ENCODE measurements at places on chromosomes 3 and 15. TPM values are rescaled to one million over a fixed set of nuclear protein-coding genes. Genes with fewer than 3 reads are reported as not detected.

Gene CAMP
- total RNA-seq = not detected

Gene IGSF11
- total RNA-seq = 22.3 TPM

Gene SLC24A5
- not detected for total RNA-seq

Gene OXNAD1
- 7.9 TPM for total RNA-seq

Gene DISP2
- 1.9 TPM for total RNA-seq

Gene DLEC1
- 2.2 TPM for total RNA-seq

- DNase-seq = no peak
- H3K27me3 ChIP-seq = no peaks in the 10 kb centered on the region
- H3K4me3 ChIP-seq = no peak overlapping the region
- no peaks in the 10 kb centered on the region for H3K4me1 ChIP-seq
- H3K27ac ChIP-seq = no peak overlapping the region
Measured at GRCh38 chr3:163185721-163186350, 1689.2 kb downstream of the OTOL1 start.

DNA sequence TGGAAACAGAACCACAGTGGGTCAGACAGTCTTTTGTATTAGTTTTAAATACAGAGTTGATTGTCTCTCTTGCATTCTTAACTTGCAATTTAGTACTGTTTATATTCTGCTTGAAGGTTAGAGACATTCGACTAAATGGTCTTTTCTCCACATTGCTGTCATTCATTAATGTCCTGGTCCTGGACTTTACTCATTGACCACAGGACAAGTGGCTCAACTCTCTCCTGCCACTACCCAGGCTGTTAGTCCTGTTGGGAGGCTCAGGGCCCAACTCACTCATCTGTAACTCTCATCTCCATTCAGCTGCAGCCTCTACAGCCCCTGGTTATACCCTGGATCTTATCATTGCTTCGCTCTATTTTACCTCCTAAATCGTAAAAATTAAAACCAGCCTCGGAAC is 427.4 kb downstream of the LPP start:
- H3K27me3 ChIP-seq = no peaks in the 10 kb centered on the region
- no peak for DNase-seq
- no peak overlapping the region for H3K4me3 ChIP-seq
- H3K27ac ChIP-seq = no peak overlapping the region
- H3K4me1 ChIP-seq = peaks cover 4% of the 10 kb centered on the region

DNA sequence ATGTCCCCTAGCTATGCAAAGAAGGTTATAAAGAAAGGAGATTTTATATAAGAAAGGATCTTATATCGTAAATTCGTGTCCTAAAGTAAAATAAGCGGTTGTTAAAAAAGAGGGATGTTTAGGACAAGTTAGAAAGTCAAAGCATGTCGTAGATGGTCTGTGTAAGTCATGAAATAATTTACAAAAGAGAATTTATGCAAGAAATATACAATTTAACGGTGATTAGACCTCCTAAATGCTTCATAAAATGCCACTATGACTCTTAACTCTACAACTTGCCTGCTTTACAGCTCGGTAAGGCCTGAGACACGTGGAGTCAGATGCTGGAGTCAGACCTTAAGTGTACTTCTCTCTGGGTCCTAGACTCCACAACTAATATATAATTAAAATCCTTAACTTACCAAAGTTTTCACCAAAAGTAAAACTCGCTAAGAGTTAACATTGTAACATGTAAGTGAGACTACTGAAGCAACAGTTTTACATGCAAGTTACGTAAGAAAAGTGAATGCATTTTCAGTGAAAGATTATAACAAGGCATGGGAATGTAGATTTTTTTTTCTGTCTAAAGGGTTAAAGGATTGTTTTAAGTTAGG is 13.3 kb upstream of the SRPRB start:
- no peaks in the 10 kb centered on the region for H3K36me3 ChIP-seq
- H3K4me3 ChIP-seq = no peak overlapping the region
- no peak for DNase-seq
- no peak overlapping the region for H3K27ac ChIP-seq

- H3K27me3 ChIP-seq = no peaks in the 10 kb centered on the region
- H3K27ac ChIP-seq = no peak overlapping the region
- no peaks in the 10 kb centered on the region for H3K36me3 ChIP-seq
- H3K4me3 ChIP-seq = no peak overlapping the region
- DNase-seq = no peak
Measured at GRCh38 chr15:87653646-87654045, 602.9 kb downstream of the NTRK3 start.

DNA sequence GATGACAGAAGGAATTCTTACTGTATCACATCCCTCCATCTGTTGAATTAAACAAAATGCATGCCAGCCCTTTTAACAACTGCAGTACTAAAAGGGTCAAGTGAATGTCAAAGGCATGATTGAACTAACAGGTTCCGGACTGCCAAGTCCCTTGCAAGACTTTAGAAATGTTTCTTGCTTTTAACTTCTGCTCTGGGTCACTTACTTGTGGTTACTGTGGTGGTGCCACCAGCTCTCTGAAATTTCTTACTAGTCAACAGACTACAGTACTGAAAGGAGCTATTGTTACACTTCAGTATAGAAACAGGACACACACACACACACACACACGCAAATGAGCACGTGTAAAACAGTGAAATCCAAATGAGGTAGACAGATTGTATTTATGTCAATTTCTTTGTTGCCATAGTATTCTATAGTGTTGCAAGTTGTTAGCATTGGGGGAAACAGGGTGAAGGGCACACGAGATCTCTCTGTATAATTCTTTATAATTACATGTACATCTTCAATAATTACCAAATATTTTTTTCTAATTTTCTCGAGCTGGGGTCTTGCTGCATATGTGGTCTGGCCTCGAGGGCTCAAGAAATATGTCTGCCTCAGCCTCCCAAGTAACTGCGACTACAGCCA is 79.9 kb upstream of the SLC25A26 start:
- H3K36me3 ChIP-seq = no peaks in the 10 kb centered on the region
- no peaks in the 10 kb centered on the region for H3K4me1 ChIP-seq
- no peak for DNase-seq
- H3K27ac ChIP-seq = no peak overlapping the region
- H3K4me3 ChIP-seq = no peak overlapping the region

DNA sequence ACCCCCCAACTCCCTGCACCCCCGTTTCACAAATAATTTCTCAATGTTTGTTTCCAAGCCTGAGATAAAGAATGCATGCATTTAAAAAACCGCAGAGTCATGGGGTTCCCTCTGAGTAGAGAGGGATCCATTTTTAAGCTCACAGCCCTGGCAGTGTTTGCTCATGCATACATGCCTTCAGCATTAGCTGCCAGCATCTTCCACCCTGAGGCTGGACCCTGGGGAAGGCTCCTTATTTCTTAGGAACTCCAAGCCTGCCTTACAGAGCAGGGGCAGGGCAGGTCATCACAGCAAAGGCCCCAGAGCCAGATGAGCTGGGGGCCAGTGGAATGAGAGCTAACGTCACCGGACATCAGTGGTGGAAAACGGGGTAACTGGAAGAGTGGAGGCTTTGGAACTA is 31.3 kb downstream of the TLE3 start:
- H3K4me1 ChIP-seq = peaks cover 8% of the 10 kb centered on the region
- H3K4me3 ChIP-seq = no peak overlapping the region
- H3K27ac ChIP-seq = no peak overlapping the region

GRCh38 chr15:35211240-35211902 is 126.3 kb upstream of the NANOGP8 start:
- no peak for DNase-seq
- no peak overlapping the region for H3K27ac ChIP-seq
- H3K36me3 ChIP-seq = no peaks in the 10 kb centered on the region
- no peaks in the 10 kb centered on the region for H3K4me1 ChIP-seq
- H3K27me3 ChIP-seq = no peaks in the 10 kb centered on the region

DNA sequence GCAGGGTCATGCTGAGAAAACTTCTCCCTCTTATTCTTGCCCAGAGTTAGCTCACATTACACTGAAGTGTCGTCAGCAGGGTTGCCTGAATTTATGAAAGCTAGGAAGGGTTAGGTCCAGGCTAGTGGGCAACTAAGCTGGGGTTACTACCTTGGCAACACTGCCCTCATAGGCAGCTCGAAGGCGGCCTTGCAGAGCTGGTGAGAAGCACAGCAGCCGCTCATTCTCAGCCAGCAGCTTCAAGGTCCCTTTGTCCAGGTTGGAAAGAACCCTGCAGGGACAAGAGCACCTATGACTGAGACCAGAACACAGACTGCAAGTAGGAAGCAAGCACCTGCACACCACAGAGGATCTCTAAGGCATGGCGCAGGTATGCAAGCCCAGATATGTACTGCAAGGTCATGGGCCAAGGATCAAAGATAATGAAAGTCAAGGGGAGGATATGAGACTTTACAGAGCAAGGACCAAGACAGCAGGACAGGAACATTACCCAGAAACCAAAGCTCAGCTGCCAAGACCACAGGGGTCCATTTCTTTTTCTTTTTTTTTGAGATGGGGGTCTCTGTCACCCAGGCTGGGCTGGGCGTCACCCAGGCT is 2.8 kb downstream of the CDAN1 start:
- no peaks in the 10 kb centered on the region for H3K27me3 ChIP-seq
- H3K4me3 ChIP-seq = no peak overlapping the region
- H3K4me1 ChIP-seq = peaks cover 2% of the 10 kb centered on the region
- no peak for DNase-seq
- H3K27ac ChIP-seq = no peak overlapping the region
- H3K36me3 ChIP-seq = no peaks in the 10 kb centered on the region

DNA sequence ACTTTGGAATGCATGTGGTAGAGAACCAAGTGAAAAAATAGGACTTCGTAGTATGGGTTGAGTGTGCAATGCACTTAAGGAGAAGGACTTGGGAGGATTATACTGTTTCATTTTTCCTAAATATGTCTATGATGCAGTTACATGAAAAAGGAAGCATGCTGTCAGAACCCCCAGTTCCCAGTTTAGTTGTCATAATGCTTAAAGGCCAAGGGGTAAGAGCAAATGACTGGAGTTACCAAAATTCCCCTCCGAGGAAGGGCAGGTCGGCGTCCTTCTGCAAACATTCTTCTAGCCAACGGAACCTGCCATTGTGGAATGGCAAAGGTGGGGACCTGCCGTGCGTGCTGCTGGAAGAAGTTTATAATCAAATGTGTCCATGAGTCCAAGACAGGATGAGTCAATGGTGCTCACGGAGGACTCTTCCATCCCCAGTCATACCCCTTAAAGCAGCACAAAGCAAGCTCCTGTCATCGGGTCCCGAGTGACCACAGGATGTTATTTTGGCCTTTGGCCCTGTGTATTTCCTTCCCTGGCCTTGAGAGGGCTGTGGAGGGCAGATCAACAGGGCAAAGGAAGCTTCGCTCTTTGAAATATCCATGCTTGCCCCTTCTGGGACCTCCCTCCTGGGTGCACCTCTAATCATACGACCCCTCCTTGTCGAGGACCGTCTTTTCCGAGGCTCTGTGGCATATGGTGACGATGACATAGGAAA is 93.2 kb downstream of the SLCO3A1 start:
- no peak for DNase-seq
- H3K4me1 ChIP-seq = peaks cover 25% of the 10 kb centered on the region
- no peak overlapping the region for H3K27ac ChIP-seq
- H3K4me3 ChIP-seq = no peak overlapping the region
- H3K36me3 ChIP-seq = no peaks in the 10 kb centered on the region
- no peaks in the 10 kb centered on the region for H3K27me3 ChIP-seq

- peaks cover 4% of the 10 kb centered on the region for H3K4me1 ChIP-seq
- H3K4me3 ChIP-seq = peak overlapping the region; percentile 61
- peak; percentile 69 for DNase-seq
- H3K27ac ChIP-seq = peak overlapping the region; percentile 86
- no peaks in the 10 kb centered on the region for H3K27me3 ChIP-seq
Measured at GRCh38 chr3:107524841-107525643, 2.3 kb downstream of the BBX start.

DNA sequence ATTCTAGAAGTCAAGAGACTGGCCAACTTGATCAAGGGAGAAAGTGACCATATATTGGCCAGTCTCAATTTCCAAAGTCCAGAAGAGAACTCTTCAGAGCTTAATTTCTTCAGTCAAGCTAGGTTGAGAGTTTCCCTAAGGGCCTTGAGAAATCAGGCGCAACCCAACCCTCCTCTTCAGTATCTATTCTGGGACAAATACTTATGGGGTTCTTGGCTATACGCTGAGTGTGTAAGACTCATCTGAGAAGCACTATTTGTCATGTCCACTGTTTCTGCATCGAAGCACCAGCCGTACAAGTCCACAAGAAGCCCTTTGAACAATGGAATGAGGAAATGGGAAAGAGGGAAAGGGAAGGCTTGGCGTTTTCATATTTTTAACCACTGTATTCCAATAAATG is 379.5 kb downstream of the CTNNB1 start:
- H3K36me3 ChIP-seq = no peaks in the 10 kb centered on the region
- peaks cover 5% of the 10 kb centered on the region for H3K4me1 ChIP-seq
- H3K4me3 ChIP-seq = no peak overlapping the region
- H3K27me3 ChIP-seq = no peaks in the 10 kb centered on the region

GRCh38 chr3:116035429-116035828 is 409.9 kb downstream of the LSAMP start:
- no peak overlapping the region for H3K4me3 ChIP-seq
- no peaks in the 10 kb centered on the region for H3K36me3 ChIP-seq
- DNase-seq = no peak
- no peaks in the 10 kb centered on the region for H3K4me1 ChIP-seq
- H3K27me3 ChIP-seq = no peaks in the 10 kb centered on the region

- H3K4me3 ChIP-seq = no peak overlapping the region
- no peaks in the 10 kb centered on the region for H3K27me3 ChIP-seq
- H3K36me3 ChIP-seq = no peaks in the 10 kb centered on the region
- no peak for DNase-seq
- H3K27ac ChIP-seq = no peak overlapping the region
Measured at GRCh38 chr3:195156286-195156890, 114.6 kb downstream of the XXYLT1 start.

DNA sequence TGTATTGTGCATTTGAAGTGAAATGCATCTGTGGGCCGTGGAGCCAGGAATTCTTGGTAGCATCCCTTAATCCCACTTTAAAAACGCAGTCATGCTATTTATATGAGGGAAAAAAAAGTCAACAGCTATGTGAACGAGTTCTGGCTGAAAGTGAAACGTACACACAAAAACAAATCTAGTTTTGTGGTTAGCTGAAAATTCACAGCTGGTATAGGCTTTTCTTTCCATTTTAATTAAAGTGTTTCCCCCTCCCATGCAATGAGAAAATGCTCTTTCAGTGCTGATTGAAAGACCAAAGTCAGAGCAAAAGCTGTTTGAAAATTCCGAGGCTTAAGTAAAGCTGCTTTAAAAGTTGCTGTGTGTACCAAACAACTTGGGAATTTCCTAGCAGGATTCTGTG is 297.4 kb downstream of the PLCL2 start:
- H3K36me3 ChIP-seq = no peaks in the 10 kb centered on the region
- H3K4me1 ChIP-seq = no peaks in the 10 kb centered on the region
- H3K27me3 ChIP-seq = no peaks in the 10 kb centered on the region
- H3K27ac ChIP-seq = no peak overlapping the region
- H3K4me3 ChIP-seq = no peak overlapping the region

- no peak overlapping the region for H3K4me3 ChIP-seq
- no peaks in the 10 kb centered on the region for H3K27me3 ChIP-seq
- no peak for DNase-seq
- H3K36me3 ChIP-seq = no peaks in the 10 kb centered on the region
Measured at GRCh38 chr15:38883987-38884386, 319.4 kb upstream of the RASGRP1 start.

All from ovary (tissue), 10 donors.